ENCODE measurements at places on chromosomes 7 and 10.

DNA sequence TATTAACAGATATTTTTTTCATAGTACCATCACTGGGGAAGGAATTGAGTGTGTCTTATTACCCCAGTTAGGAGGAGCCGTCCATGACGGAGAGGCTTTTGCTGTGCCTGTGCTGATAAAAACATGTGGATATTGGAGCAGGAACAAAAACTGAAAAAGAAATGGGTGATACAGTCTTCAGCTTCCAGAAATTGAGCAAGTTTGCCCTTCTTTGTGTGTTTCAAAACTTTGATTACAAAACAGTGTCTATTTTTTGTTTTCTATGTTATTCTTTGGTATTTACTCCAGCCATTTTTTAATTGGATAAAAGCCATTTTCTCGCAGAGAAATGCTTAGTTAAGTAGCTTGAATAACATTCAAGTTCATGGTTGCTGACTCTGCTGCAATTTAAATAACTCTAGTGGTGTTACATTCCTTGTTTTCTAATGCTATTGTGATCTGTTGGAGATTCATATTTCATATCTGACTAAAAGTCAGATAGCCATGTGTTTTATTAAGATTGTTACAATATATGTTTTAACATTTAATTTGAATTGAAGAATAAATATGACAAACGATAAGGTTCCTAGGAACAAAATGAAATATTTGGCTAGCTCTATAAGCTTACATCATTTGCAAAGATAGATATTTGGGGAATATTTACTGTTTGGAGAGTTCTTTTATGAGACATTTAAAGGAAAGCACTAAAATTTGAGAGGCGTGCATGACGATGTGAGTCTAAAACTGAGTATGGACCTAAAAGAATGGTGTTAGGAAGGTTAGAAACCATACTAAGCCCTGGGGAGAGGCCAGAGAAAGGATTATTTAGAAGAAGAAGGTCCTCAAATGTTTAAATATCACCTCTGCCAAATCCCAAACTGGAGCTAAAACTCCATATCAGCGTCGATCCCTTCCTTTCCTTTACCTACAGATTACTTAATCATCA lies 747.3 kb upstream of the CELF2 start:
- no peak for DNase-seq

GRCh38 chr10:120828763-120829319 lies 22.3 kb upstream of the WDR11 start:
- DNase-seq, result no peak

- DNase-seq, result no peak
Observed at GRCh38 chr10:129108378-129108777, 358.7 kb upstream of the MGMT start.

DNA sequence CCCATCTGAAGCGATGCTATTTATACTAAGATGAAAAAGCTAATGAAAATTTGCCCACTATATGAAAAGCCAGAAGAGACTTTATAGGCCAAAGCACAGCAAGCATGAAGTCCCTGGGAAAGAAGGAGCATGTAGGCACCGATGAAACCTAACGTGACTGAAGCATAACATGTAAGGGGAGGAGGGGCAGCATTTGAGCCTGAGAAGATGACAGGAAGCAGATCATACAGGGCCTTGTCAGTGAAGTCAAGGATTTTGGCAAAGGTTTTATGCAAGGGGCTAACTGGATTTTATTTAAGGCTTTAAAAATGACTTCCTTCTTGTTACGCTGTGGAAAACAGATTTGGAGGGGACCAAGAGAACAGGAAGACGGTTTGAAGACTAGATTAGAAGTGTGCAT lies 744.0 kb downstream of the PHTF2 start:
- DNase-seq, result no peak

- no peak for DNase-seq
Observed at GRCh38 chr7:111855161-111855841, 293.0 kb upstream of the IMMP2L start.

DNA sequence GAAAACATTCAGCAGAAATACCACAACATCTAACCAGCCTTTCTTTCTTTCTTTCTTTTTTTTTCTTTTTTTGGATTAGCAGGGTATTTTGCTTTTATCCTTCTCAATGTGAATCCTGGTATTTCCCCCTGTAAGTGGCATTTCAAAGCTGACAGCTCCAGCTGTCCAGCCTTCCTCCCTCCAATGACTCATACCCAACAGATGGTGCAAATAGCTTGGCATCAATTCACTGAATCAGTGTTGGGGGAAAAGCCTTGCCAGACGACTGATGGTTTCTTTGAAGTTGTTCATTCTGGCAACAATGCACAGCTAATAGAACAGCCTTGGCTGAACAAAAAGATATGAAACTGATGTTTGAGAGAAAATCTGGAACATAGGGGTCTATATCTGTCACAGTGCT lies 316.8 kb upstream of the STEAP1 start:
- no peak for DNase-seq

DNA sequence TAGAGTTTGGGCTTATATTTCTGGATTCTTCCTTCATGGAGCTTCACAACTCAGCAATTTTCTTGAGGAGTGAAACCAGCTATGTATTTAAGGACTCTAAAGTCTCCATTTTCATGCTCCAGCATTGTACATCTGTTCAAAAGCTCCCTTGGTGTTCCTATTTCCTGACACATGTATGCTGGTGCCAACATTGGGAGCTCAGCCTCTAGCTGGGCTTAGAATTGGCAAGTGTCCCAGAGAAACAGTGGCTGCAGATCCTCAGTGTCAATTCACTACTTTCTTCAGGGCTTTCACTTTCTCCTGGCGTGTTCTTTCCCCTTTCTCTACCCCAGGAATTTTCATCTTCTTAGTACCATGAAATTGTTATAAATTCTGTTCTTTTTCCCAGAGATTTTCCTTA lies 103.1 kb downstream of the ZNF467 start:
- DNase-seq, result no peak

GRCh38 chr7:155009570-155010157 lies 6.7 kb upstream of the PAXIP1 start:
- no peak for DNase-seq
